ENCODE measurements at places on chromosomes 1 and 21.
A peak's percentile ranks its signal among the peaks of the same experiment; 100 is the strongest.

- DNase-seq, result no peak
These were observed 111.3 kb upstream of the SAMSN1 start for GRCh38 chr21:14657241-14658008.

- DNase-seq, result peak; percentile 25
These were observed 112.2 kb downstream of the NR5A2 start for GRCh38 chr1:200139661-200140250.

- DNase-seq, result no peak
These were observed 322.9 kb downstream of the BARHL2 start for GRCh38 chr1:90394247-90394646.

DNA sequence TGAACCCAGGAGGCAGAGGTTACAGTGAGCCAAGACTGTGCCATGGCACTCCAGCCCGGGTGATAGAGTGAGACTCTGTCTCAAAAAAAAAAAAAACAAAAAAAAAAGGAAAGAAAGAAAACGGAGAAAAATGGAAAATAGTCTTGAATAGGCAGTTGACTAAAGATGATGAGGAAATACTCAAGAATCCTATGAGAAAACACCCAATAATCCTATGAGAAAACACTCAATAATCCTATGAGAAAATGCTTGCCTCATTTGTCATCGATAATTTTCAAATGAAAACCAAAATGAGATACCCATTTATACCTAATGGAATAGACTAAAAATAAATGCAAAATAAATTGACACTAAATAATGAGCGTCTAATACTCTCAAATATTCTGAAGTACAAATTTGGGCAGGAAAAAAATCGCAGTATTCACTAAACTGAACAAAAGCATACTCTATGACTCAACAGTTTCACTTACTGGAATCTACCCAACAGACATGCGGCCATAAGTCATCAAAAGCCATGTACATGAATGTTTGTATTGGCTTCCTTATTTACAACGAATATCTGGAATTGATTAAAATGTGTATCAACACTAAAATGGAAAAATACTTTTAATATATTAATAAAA, 733.9 kb upstream of the CHRM3 start:
- no peak for DNase-seq

DNA sequence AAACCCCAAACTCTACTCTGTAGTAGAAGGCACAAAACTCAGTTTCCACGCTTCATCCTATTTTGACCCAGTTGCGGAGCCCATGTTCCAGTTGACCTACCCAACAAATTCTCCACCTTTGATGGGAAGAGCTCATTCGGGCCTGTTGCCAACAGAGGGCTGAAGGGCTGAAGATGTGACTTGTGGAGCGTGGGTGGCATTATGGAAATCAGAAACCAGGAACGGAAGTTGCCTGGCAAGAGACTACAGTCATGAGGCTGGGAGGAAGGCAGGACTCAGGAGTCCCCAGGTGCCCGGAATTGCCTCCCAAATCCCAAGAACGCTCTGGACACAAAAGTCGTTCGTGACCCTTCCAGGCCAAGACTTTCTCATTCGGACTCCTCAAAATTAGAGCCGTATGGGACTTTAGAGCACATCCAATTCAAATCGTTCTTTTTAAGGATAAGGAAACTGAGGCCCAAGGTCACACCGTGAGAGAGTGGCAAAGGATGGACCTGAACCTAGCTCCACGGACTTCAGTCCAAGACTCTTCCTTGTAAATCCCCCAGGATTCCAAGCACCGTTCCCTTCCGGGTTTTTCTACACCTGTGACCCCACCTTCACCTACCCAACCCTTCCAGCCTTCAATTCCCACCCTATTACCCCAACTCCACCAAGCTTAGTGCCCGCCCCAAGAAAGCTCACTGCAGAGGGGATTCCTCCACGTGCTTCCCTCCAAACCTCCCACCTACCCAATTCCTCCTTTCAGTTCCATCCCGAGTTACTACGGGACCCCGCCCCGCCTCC, 739 bp downstream of the SMG5 start:
- DNase-seq, result peak; percentile 78

DNA sequence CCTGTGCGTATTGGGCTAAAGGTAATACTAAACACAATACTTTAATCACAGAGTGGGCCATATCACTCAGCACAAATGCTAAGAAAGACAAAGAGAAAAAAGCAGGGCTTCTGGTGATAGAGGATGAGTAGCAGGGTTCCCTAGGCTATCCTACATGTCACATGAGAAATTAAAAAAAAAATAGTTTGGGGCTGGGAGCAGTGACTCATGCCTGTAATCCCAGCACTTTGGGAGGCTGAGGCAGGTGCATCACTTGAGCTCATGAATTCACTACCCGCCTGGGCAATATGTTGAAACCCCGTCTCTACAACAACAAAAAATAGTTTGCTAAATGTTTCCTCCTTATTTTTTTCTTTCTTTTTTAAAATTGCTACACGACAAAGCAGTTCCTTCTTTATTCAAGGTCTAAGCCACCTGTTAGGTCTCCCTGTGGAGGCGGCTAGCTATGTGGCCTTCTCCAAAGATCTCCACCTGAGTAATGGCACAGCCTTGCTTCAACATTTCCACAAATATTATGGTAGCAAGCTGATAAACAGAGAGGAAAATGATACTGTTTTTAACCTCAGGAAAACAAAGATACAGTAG, 1.5 kb downstream of the ENSA start:
- DNase-seq, result no peak

GRCh38 chr1:152050886-152051675, 14.3 kb upstream of the S100A11 start:
- DNase-seq, result no peak

GRCh38 chr1:5856246-5856815, 135.9 kb downstream of the NPHP4 start:
- DNase-seq, result no peak
